ENCODE measurements at places on chromosomes 1 and 21. TPM values are rescaled to one million over a fixed set of nuclear protein-coding genes. Genes with fewer than 3 reads are reported as not detected.

The TCHHL1 gene
- total RNA-seq = not detected

The GCSAML gene
- total RNA-seq = not detected

GRCh38 chr1:92795166-92795565 lies 10.3 kb upstream of the EVI5 start:
- peak; percentile 63 for DNase-seq

DNA sequence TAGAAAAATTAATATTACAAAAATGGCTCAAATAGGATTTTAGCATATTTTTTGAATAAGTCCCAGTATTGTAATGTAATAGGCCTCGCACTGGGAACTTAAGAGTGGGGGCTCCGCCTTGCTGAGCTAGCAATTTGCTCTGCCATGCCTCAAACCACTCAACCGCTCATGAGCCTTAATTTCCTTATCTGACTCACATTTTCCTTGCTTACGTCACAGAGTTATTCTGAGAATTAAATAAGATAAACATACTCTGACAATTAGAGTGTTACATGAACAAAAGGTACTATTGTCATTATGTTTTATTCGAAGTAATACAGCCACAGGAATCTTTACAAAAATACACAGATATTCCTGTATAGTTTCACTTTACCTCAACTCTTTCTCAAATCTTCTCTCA lies 108.1 kb downstream of the SLC44A5 start:
- no peak for DNase-seq

- DNase-seq = peak; percentile 69
Measured at GRCh38 chr1:172359491-172359999, 60.9 kb upstream of the C1orf105 start.

- no peak for DNase-seq
Measured at GRCh38 chr1:72678683-72679082, 396.3 kb upstream of the NEGR1 start.

The ORC1 gene
- total RNA-seq = 5.5 TPM

GRCh38 chr1:67192902-67193301 lies 26.6 kb downstream of the IL23R start:
- no peak for DNase-seq

The CNR2 gene
- total RNA-seq = not detected

The DCLRE1B gene
- total RNA-seq = 7.3 TPM

DNA sequence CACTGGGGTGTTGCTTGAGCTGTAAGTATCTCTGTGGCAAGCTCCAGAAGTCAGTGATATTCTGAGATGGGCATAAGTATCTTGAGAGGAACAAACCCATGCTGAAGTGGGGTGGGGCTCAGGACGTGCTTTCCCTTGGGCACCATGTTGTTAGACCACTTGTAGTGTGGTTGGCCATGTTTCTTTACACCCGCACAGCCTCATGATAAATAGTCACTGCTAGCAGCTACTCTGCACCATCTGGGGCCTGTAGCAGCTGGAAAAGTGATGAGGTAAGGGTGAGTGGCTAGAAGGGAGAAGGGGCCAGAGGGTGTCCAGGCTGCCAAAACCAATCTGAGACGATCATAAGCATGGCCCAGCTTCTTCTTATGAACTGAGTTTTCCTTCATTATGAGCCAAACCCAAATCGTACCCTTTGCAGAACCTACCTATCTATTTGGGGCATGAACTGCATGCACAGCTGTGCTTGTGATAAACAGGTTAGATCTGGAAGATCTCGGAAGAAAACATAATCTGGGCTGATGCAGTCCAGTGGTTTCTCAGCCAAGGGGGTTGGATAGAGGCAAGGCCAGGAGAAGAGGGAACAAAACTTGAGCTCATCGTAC lies 91.9 kb upstream of the IRF2BP2 start:
- no peak for DNase-seq

DNA sequence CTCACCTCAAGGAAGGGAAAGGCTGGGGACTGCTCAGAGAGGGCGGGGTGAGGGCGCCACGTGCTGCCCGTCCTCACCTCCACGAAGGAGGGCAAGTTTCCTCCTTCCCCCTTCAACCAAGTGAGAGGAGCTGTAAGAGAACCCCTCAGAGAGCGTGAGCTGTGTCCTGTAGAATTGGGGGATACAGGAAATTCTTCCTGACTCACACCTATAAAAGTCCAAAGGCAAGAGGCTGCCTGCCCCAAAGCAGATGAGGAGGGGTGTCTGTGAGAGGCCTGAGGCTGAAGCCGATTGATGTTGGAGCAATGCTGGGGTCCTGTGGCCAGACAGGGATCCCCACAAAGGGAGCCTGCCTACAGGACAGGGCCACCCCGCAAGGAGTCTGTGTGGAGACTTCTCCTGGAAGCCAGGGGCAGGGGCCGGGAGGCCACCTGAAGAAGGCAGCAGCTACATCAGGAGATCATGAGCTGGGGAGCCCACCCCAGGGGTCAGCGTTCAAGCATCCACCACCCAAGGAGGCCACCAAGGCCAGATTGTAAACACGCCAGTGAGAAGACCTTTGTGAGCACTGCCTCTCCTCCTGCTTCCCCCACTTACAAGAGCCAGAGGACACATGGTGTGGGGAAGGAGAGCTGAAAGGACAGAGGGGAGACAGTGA lies 27.7 kb downstream of the S100A6 start:
- DNase-seq = no peak

The OR6K3 gene
- total RNA-seq = not detected

DNA sequence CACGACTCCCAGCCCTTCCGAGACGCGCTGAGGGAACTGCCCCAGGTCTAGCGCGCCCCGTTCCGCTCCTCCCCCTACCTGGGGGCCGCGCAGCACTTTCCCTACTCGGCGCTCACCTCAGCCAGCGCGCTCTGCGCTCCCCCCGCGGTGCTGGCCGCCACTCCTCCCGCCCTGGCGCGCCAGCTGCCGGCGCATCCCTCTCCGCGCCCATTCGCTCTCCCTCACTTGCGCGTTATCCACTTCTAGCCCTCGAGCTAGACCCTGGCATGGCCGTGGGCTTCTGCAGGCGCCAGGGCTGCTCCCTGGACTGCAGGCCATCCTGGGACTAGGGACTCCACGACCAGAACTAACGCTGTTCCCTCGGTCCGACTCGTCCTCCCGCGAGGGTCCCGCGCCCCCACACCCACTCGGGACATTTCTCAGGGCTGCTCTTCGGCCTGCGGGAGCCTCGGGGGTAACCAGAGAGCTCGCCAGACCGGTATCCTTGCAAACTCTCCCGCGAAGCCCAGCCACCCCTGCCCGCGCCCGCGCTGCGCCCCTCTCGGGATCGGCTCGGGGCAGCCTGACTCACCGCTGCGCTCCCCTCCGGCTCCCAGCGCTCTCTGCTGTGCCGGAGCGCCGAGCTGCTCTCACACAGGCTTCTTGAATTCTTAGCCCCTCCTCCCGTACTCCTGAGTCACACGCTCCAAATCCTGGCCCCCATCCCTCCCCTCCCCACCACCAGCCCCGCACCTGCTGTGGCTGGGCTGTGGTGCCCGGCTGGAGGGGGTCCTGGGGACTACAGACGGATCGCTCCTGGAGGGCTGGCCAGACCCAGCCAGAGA lies at the start of gene NGF:
Gene NGF (minus strand): TSS at position 617 of the 824 bp plus-strand sequence. CDS start 51,454 bp downstream, outside the sequence.
- peak; percentile 59 for DNase-seq

GRCh38 chr1:154479764-154480421 lies 22.1 kb upstream of the TDRD10 start:
- peak; percentile 77 for DNase-seq

- DNase-seq = no peak
Measured at GRCh38 chr1:244863491-244864252, 671 bp downstream of the HNRNPU start.

The SYT14 gene
- total RNA-seq = 9.8 TPM

GRCh38 chr1:87318806-87319205 lies 9.9 kb upstream of the LMO4 start:
- DNase-seq = no peak

- DNase-seq = no peak
Measured at GRCh38 chr1:41467673-41468072, 16.8 kb downstream of the EDN2 start.

The DMBX1 gene
- not detected for total RNA-seq

The NCMAP gene
- not detected for total RNA-seq

DNA sequence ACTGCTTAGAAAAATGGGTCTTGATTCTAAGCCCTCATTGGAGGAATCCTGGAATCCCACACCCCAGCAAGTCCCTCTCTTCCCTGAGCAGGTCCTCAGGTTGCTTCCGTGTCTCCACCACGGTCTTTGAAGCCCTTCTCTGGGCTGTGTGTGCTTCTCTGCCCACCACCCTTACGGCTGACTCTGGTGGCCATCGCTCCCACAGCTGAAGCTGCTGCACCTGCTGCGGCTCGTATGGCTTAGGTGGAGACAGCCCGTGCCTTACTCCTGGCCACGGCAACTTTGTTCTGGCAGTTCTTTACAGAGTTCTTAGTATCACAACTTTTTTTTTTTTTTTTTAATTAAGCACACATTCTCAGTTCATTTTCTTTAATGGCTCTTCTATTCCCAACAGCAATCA lies 10.9 kb upstream of the KIF26B start:
- DNase-seq = no peak

The NBPF10 gene
- total RNA-seq = 3.4 TPM

DNA sequence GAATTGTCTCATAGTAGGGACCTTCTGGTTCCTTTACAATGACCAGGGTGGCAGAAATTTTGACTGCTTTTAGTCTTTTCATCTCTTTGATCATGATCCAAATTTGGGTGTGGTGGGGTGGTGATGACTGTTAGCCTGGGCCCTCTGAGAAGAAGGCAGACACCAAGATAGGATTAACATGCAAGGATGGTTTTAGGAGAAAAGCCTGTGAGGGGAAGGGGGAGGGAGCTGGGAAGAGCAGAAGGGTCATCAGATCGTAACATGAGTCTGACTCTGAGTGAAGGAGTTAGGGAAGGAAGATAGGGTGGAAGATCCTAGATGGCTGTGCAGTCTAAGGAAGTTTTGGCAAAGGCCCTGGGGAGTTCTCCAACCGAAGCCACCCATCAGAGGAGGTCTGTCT lies 28.5 kb upstream of the CAMSAP2 start:
- no peak for DNase-seq

- peak; percentile 6 for DNase-seq
Measured at GRCh38 chr1:20885121-20885520, 98.0 kb upstream of the HP1BP3 start.

The HTR1D gene
- 0.16 TPM for total RNA-seq

The RPL11 gene
- total RNA-seq = 908 TPM

The LEPR gene
- total RNA-seq = 16.4 TPM

- no peak for DNase-seq
Measured at GRCh38 chr1:73947009-73947408, 251.0 kb downstream of the LRRIQ3 start.

DNA sequence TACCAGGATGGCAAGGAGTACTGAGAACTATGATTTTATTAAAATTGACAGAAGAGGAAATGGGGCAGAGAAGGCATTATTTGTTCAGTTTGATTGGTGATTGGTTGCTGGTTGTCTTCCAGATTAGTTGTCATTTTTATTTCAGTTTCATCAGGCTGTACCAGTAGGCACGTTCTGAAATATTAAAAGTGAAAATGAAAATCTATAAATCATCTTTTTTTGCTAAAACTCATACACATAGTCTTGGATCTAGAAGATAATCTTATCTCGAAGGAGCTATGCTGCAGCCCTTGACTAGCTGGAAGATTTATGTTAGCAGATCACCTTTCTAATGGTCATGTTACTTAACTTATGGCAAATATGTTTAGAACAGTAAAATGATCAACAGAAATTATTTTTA lies 29.0 kb downstream of the NEK7 start:
- no peak for DNase-seq

The RC3H1 gene
- total RNA-seq = 23.6 TPM

- no peak for DNase-seq
Measured at GRCh38 chr21:14762734-14763694, 216.9 kb upstream of the SAMSN1 start.

The SLC1A7 gene
- 0.13 TPM for total RNA-seq

- no peak for DNase-seq
Measured at GRCh38 chr1:110628323-110629105, 22.4 kb upstream of the KCNA2 start.

DNA sequence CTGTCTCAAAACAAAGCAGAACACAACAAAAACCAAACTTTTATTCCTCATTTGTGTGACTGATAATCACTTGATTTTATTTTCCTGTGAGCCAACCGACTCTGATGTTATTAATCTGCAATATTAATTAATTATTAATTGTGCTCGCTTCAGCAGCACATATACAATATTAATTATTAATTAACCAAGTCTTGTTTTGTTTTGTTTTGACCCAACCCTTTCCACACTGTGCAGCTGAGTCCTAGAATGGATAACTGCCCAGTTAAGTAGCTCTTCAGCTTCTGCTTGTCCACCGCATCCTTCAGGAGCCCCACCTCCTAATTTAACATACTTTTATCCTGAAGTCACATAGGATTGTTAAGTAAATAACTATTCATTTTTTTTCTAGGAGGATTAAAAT lies 47.4 kb upstream of the EXO1 start:
- DNase-seq = no peak

The TSPAN2 gene
- total RNA-seq = 5.5 TPM

DNA sequence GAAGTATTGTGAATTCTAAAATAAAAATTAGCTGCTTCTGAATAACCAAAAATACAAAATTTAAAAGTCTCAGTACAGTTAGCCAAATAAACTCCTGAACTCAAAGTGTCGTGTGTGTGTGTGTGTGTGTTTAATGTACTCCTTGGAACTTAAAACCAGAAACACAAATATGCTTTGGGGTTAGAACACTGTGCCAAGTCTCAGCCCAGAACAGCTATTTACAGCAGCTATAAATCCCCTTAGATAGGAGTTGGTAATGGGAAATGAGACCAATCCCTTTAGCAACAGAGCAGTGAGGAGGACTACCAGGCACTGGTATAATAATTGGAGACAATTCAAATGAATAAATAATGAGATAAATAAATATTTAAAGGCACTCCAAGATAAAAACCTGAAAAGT lies 83.1 kb downstream of the PATJ start:
- no peak for DNase-seq

The SMCP gene
- not detected for total RNA-seq

DNA sequence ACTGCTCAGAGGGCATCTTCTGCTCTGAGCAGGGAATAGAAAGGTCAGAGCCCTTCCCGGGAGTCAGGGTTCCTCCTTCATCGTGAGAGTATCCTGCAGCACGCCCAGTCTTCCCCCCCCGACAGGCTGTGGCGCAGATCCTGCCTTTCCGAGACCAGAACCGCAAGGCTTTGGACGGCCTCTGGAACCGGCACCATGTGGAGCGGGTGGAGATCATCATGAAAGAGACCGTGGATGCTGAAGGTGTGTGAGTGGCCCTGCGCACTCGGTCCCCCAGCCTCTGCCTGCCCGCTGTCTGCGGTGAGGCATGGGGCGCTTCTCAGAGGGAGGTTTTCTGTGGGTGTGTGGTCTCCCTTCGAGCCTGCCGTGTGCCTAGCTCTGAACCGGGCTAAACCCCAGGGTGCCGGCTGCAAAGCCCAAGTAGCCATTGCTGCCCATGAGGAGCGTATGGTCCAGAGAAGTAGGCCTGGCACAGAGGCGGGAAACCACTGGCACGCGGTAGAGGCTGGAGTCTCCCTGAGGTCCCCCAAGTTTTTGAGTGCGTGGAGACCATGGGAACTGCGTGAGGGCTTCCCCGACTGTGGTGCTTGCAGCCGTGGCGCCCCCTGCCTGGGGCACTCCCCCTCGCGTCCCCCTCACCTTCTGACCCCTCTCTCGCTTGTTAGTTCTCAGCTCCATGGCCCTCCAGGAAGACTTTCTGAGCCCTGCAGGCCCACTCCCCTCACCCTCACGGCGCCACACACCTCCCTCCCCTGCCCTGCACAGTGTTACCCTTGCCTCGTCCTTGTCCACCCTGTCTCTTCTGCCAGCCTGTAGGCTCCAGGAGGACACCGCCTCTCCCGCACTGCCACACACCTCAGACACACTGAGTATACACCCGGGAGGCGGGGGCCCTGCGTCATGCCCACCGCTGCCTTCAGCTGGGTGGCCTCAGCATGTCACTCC lies 12.5 kb downstream of the H6PD start:
- DNase-seq = no peak

The ARTN gene
- 0.45 TPM for total RNA-seq

The RHD gene
- total RNA-seq = not detected

Measured in HFFc6 (cell line).